ENCODE measurements at places on chromosomes 3 and 15.

- no peak for DNase-seq
These were observed 294.5 kb downstream of the NAALADL2 start for GRCh38 chr3:175153595-175153994.

DNA sequence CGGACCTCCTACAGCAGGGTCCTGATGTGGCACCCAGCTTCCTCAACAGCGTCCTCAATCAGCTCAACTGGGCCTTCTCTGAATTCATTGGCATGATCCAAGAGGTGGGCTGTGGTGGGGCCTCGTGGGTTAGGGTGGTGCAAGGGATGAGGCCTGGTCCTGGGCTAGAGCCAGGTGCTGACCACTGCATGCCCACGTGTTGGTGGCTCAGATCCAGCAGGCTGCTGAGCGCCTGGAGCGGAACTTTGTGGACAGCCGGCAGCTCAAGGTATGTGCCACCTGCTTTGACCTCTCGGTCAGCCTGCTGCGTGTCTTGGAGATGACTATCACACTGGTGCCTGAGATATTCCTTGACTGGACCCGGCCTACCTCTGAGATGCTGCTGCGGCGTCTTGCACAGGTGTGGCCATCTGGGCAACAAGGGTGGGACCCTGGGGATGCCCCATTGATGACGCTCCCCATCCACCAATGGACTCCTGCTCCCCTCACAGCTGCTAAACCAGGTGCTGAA is 3.8 kb downstream of the AMIGO3 start:
- DNase-seq = no peak

- DNase-seq = no peak
These were observed 71.1 kb upstream of the FAM3D start for GRCh38 chr3:58737644-58738043.

- DNase-seq = no peak
These were observed 58.3 kb upstream of the TSEN2 start for GRCh38 chr3:12425850-12426579.

- DNase-seq = no peak
These were observed 20.2 kb downstream of the AMOTL2 start for GRCh38 chr3:134353831-134354611.

DNA sequence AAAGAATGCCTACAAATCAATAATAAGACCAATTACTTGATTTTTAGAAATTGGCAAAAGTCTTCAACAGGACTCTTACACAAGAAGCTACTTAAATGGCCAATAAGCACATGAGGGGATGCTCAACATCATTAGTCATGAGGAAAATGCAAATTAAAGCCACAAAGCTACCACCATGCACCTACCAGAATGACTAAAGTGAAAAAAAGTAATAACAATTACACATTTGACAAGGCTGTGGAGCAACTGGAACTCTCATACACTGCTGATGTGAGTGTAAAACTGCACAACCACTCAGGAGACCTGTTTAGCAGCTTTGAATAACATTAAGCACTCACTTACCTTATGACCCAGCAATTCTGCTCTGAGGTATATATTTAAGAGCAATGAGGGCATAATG is 68.4 kb downstream of the PPCDC start:
- DNase-seq = no peak

DNA sequence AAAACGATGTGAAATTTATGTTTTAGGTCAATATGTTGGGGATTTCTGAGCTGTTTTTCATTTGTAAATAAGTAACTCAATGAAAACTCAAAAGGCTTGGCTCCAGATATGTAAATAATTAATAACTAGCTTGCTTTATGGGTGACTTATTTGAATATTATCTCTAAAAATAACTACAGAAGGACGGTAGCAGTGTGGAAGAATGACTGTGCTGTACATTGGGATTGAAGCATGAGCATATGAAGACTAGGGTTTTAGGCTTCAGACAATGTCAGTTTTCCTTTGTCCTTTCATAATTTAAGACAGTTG is 343.9 kb downstream of the GRM7 start:
- no peak for DNase-seq

DNA sequence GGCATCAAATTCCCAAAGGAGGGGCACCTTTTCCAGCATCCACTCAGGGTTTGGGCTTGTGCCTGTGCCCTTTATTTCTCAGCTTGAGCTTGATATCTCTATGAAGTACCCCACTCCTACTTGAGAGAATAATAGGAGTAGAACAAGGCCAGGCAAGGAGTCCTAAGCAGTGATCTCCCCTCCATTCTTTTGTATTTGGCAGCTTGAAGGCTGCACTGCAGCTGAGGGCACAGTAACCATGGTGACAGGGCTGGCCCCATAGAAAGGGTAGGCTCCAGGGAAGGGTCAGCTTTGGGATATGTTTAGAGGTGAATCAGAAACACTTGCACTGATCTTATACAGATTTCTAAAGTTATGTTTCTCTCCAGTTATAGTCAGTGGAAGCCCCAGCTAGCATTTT is 145.4 kb upstream of the SLC24A5 start:
- no peak for DNase-seq

GRCh38 chr3:190120269-190121060 is at the start of gene P3H2:
TSS of gene P3H2 (minus strand) at chr3:190120897. CDS start at chr3:190120731, 166 bp downstream.
- peak; percentile 86 for DNase-seq

DNA sequence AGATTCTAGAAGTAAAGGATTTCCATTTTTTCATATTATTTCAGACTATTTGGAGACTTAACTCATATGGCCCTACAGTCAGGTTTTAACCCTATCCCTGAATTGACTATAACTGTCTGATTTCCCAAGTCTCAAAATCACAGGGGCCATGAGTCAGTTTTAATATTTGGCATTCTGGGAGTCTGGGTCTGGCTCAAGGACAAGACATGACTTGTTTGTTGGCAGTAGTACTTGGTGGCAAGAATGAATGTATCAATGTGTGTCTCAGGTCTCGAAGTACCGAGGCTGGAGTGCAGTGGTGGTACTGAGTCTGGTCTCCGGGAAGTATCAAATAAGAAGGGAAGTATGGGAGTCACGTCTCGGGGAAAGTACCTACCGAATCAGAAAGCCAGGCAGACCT is 10.8 kb downstream of the UMPS start:
- no peak for DNase-seq

DNA sequence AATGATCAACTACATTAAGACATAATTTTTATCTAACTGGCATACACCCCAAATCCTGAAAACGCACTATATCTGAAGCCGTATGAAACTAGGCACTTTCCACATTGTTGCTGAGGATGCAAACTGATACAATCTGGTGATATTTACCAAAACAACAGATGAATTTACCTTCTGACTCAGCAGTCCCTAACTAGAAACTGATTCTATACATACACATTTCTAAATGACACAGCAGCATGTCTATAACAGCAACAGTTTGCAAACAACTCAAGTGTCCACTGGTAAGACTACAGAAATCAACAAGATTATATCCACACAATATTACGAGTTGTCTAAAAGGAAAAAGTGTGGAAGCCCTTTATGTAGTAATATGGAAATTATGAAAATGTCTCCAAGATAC is 22.9 kb downstream of the SECISBP2L start:
- peak; percentile 16 for DNase-seq

GRCh38 chr3:193520738-193521137 is 34.0 kb downstream of the ATP13A4 start:
- no peak for DNase-seq

DNA sequence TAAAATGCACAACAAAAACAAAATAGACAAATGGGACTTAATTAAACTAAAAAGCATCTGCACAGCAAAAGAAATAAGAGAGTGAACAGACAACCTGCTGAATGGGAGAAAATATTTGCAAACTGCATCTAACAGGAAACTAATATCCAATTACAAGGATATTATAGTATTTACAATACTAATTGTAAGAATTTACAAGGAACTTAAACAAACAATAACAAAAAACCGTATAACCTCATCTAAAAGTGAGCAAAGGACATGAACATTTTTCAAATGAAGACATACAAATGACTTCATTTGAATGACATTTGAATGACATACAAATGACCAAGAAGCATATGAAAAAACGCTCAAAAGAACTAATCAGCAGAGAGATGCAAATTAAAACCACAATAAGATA is 66.4 kb downstream of the CSNK1G1 start:
- no peak for DNase-seq

DNA sequence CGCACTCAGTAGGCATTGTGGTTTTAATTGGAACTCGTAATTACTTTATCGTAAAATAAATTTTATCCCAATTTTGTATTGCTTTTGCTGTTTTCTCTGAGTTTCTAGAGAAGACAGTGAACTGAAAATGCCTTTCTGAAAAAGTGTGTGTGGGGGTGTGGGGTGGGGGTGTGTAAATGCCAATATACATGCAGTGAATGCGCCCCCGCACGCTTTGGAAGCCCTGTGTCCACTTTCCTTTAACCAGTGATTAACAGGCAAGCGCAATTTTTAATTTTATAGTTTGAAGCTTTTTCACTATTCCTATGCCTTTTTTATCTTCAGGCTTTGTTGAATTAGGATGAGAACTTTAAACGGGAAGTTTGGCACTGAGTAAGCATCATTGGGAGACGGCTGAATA is 47.4 kb upstream of the GMNC start:
- DNase-seq = no peak

DNA sequence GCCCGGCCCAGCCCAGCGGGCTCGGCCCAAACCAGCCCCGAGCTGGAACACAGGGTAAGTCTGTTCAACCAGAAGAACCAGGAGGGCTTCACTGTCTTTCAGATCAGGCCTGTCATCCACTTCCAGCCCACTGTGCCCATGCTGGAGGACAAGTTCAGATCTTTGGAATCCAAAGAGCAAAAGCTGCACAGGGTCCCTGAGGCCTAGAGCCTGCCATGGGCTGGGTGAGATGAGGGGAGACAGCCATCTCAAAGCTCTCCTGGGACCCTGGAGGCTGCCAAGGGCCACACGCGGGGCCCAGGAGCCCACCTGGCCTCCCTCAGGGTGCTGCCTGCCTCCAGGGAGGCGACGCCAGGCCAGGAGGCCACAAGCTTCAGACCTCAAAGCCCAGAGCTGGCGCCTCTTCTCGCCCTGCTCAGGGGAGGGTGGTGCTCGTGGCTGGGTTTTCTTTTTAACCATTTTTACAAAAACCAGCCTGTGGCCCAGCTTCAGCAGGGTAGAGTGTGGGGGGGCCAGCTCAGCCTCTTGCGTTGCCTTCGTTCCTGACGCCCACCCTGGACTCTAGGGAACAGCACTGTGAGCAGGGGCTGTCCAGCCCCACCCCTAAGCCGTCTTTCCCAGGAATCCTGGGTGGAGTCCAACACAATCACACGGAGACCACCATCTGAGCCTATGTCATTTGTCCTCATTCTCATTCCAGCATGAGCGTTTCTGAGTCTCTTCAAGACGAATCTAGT is 107.0 kb downstream of the ETFA start:
- DNase-seq = peak; percentile 24

DNA sequence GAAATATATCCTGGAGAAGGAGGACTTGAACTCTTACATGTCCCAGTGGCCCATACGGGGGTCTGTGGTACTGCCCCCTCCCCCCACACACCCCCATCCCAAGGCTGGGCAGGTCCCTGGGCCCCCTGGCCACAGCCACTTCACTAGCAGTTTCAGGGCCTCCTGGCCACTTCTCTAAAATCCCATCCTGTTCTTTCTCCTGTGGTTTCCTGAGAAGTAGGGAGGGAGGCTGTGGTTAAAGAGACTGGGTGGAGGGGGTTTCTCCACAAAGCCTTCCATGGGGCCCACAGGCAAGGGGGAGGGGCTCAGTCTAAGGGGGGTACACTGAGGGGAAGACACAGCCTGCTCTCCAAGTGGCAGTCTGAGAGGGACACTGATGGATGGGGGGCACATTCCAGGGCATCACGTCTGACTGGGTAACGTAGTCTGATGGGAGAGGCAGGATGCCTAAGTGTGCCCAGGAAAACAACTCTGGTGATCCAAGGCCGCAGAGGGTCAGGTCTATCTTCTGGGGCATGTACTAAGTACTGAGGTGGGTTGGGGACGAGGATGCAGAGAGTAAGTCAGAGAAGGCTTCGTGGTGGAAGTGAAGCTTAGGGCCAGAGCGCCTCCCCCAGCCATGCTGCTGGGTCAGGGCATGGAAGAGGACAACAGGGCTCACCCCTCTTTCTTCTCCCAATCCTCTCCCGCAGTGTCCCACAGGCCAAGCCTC is 48.0 kb upstream of the C15orf39 start:
- no peak for DNase-seq

DNA sequence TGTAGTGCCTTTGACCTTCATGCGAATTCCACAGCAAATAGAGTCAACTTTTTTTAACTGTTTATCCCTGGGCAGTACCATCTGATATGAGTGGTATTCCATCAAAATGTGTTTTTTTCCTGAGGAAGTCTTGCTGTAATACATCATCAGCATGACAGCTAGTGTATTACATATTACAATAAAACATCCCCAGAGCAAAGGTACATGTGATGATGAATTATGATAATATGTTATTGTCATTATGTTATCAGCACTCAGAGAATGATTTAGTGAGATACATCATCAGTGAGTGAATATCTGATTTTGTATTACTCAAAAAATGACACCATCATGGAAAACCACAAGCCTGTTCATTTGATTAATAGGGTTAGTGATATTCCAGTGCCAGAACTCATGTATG is 69.7 kb upstream of the ARL6 start:
- no peak for DNase-seq

- DNase-seq = no peak
These were observed 683.0 kb downstream of the NTRK3 start for GRCh38 chr15:87573534-87573933.

GRCh38 chr3:168975576-168975975 is 687.9 kb downstream of the MECOM start:
- DNase-seq = no peak

- DNase-seq = no peak
These were observed 16.8 kb downstream of the EPHA6 start for GRCh38 chr3:96831175-96831574.

DNA sequence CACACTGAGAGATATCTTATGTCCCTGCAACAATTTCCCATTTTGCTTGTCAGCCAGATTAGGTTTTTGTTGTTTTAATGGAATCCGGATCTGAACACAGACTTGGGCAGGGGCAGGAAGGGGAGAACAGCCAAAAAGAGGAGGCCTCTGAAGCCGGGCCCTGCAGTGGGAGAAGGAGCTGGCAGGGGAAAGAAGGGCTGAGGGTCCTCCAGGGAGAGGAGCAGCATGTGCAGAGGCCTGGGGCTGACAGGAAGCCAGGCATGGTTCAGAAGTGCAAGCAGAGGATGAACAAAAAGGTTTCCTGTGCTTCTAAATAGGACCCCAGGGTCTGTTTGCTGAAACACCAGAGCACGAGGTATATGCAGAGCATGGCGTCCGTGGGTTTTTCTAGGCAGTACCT is 49.1 kb upstream of the POMGNT2 start:
- DNase-seq = no peak
